ENCODE measurements at places on chromosomes 1 and 21. TPM values are rescaled to one million over a fixed set of nuclear protein-coding genes. Genes with fewer than 3 reads are reported as not detected.
A peak's percentile ranks its signal among the peaks of the same experiment; 100 is the strongest.

DNA sequence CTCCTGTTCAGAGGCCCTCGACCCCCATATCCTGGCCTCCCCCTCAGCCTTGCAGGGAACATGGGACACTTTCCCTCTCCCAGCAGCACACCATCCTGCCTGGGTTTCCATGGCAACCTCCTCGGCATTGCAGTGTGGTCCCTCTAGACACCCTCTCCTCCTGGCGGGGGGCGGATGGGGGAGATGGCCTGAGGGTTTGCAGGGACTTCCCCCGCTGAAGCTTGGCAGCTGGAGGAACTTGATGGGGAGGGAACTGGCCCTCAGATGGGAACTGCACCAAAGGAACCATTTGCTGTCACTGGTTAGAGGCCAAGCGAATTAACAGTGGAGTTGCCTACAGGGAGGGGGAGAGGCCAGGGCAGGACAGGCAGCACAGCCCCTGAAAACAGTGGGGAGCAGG, 28.7 kb downstream of the RIMS3 start:
- H3K27ac ChIP-seq: no peak overlapping the region
- peaks cover 28% of the 10 kb centered on the region for H3K4me1 ChIP-seq
- H3K4me3 ChIP-seq: no peak overlapping the region
- H3K36me3 ChIP-seq: peaks cover 6% of the 10 kb centered on the region

The LHX8 gene
- not detected for total RNA-seq

The ANGPTL1 gene
- total RNA-seq: not detected

- H3K36me3 ChIP-seq: no peaks in the 10 kb centered on the region
- H3K27ac ChIP-seq: no peak overlapping the region
- H3K4me3 ChIP-seq: no peak overlapping the region
- DNase-seq: no peak
- H3K4me1 ChIP-seq: no peaks in the 10 kb centered on the region
These were observed 250.6 kb upstream of the RRP15 start for GRCh38 chr1:218034468-218034867.

DNA sequence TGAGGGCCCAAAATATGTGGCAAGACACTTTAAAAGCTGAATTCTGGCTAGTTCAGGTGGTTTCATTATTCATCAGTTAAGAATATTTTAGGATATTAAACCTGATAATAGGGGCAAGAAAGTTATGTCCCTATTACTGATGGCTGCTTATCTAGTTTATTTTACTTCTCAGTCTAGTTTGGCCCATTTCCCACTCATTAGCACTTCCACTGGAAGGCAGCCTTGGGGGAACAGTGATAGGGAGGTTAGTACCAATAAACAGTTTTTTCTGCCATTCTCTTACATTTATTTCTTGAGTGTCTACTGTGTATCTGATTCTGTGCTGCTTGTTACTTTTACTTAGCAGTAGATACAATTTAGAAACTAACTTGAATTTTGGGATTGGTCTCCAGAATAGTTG, 9.0 kb downstream of the PPP1R12B start:
- no peak overlapping the region for H3K27ac ChIP-seq
- H3K36me3 ChIP-seq: no peaks in the 10 kb centered on the region
- H3K27me3 ChIP-seq: no peaks in the 10 kb centered on the region

DNA sequence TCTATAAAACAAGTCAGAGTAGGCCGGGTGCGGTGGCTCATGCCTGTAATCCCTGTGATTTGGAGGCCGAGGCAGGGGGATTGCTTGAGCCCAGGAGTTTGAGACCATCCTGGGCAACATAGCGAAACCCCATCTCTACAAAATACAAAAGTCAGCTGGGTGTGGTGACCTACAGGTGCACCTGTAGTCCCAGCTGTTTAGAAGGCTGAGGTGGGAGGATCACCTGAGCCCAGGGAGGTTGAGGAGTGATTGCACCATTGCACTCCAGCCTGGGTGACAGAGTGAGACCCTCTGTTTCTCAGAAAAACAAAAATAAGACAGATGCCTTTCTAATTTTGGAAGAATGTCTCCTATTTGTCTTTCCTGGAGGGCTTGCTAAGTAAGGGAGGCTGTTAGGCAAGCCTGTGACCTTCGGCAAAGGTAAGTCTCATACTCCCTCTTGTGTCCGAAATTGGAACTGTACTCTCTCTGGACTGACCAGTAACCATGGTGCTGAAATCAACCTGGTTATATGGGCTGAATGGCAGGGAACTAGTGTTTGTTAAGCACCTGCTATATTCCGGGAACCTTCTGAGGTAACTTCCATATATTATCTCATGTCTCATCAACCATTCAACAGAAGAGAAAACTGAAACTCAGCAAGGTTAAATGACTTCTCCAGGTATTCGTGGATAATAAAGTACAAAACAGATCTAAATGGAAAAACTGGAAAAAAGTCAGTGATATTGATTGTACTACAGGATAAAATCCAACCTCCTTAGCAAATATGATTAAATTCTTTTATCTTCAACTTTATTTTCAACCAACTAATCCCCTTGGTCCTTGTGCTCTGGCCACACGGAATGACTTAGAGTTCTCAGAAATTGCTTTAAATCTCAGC, 11.8 kb upstream of the RAB3B start:
- H3K36me3 ChIP-seq: no peaks in the 10 kb centered on the region
- no peak overlapping the region for H3K27ac ChIP-seq
- peaks cover 18% of the 10 kb centered on the region for H3K27me3 ChIP-seq
- no peak for DNase-seq

DNA sequence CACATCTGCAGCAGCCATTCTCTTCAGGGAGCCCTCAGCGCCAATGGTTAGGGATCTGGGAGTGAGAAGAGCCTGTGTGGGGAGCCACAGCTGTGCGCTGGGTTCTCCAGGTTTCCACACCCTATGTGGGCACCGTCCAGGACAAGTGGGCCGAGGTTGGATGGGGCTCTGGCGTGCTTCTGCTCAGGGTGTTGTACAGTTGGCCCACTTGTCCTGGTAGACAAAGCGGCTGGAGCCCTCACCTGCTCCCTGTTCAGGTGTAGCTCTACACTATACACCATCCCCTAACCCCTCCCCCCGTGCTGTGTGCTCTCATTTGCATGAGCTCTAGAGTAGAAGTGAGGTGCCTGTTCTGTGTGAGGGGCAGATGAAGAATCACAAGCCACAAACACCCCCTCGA, 12.2 kb downstream of the SH3BP5L start:
- H3K4me1 ChIP-seq: peaks cover 21% of the 10 kb centered on the region
- no peak overlapping the region for H3K27ac ChIP-seq
- H3K4me3 ChIP-seq: no peak overlapping the region
- DNase-seq: no peak
- no peaks in the 10 kb centered on the region for H3K27me3 ChIP-seq

DNA sequence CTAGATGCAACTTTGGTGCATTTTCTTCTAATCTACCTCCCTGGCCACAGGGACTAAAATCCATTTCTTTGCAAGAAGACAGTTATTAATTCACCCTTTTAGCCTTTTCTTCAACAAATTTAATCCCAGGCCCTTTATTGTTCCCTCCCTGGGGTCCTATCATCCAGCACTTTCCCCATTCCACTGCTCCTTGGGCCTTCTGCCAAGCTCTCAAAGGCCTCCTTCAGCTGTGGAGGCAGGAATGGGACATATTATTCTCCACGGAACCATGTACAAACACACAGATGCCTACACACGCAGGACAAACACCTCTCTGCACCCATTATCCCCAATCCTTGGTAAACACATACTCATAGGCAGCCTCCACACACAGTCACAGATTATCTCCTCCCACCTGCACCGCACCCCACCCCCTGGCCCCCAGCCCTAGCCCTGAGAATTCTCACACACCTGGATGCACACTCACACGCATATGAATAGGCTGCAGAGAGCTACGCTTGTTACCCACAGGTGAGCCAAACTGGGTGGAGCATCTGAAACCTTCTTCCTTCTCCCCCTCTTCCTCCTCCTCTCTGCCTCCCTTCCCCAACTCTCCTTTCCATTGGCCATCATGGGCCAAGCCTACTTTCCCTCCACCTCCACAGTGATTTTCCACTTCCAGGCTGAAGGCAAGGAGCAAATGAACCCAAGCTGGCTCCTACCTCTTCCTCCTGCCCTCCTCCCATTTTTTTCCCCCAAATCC, 11.7 kb downstream of the TAGLN2 start:
- peaks cover 21% of the 10 kb centered on the region for H3K36me3 ChIP-seq
- H3K4me3 ChIP-seq: no peak overlapping the region
- peak overlapping the region; percentile 55 for H3K27ac ChIP-seq

DNA sequence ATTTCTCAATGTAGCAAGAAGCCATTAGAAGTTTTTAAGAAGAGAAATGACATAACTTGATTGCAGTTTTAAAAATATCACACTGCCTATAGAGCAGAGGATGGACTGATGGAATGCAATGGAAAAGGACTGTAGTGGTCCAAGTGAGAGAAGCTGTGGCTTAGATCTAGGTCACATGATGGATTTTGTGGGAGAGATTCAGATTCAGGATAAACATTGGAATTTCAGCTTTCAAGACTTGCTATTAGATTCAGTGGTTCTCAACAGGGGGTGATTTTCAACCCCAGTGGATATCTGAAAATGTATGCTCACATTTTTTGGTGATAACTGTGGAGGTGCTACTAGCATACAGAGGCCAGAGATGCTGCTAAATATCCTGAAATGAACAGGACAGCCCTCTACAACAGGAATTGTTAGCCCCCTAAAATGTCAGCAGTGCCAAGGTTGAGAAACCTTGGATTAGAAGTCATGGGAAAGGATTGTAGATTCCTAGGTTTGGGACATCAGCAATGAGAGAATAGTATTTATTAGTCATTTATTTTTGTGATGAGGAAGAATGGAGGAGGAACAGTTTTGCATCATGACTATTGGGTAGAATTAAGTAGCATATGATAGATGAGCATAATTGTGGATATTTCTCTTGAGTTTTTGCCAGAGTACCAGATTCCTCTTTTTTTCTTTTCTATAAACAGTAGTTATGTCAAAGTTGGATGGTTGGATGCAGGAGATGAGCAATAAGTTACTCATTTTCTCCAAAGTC, 30.1 kb upstream of the KCNK2 start:
- H3K27ac ChIP-seq: no peak overlapping the region
- no peaks in the 10 kb centered on the region for H3K4me1 ChIP-seq
- no peak for DNase-seq
- H3K4me3 ChIP-seq: no peak overlapping the region
- no peaks in the 10 kb centered on the region for H3K36me3 ChIP-seq

- no peaks in the 10 kb centered on the region for H3K27me3 ChIP-seq
- no peak for DNase-seq
- peaks cover 15% of the 10 kb centered on the region for H3K36me3 ChIP-seq
- peak overlapping the region; percentile 38 for H3K27ac ChIP-seq
- H3K4me1 ChIP-seq: peaks cover 27% of the 10 kb centered on the region
- no peak overlapping the region for H3K4me3 ChIP-seq
These were observed 4.3 kb upstream of the MIIP start for GRCh38 chr1:12015001-12015491.

- H3K27me3 ChIP-seq: no peaks in the 10 kb centered on the region
- H3K4me1 ChIP-seq: peaks cover 55% of the 10 kb centered on the region
- H3K36me3 ChIP-seq: peaks cover 9% of the 10 kb centered on the region
- DNase-seq: no peak
- peak overlapping the region; percentile 80 for H3K27ac ChIP-seq
These were observed 3.3 kb downstream of the USP24 start for GRCh38 chr1:55211863-55212262.
